ENCODE measurements at places on chromosomes 5 and 9. TPM values are rescaled to one million over a fixed set of nuclear protein-coding genes. Genes with fewer than 3 reads are reported as not detected.

GRCh38 chr9:6907772-6908381, 150.1 kb downstream of the KDM4C start:
- DNase-seq, result peak; percentile 54

Gene CTXN3
- 1.1 TPM for polyA plus RNA-seq

- no peak for DNase-seq
Observed at GRCh38 chr5:94113087-94113486, 371.7 kb upstream of the POU5F2 start.

- no peak for DNase-seq
Observed at GRCh38 chr5:93201061-93201460, 380.0 kb downstream of the NR2F1-AS1 start.

DNA sequence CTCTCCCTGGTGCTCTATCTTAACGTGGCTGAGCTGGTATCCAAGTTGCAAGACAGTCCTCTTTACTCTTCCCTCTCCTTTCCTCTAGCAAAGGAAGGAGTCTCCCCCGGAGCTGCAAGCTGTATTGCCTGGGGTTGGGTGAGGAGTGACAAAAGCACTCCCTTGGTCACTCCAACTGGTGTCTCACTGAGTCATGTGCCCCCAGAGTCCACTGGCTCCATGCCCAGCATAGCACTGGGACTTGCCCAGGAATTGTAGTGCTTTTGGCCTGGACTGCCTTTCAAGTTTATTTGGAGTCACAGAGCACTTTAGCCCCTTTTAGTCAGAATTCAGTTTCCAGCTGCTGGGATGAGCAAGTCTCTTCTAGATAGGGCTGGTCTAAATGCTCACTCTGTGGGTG, 82.6 kb upstream of the FST start:
- DNase-seq, result no peak

- DNase-seq, result no peak
Observed at GRCh38 chr9:85452841-85453240, 288.9 kb downstream of the AGTPBP1 start.

- DNase-seq, result no peak
Observed at GRCh38 chr5:59640411-59640810, 253.1 kb downstream of the PDE4D start.

Gene CRAT
- polyA plus RNA-seq, result 40.4 TPM

Gene HAVCR2
- polyA plus RNA-seq, result 2.7 TPM

- no peak for DNase-seq
Observed at GRCh38 chr5:60690326-60690725, 9.6 kb downstream of the DEPDC1B start.

DNA sequence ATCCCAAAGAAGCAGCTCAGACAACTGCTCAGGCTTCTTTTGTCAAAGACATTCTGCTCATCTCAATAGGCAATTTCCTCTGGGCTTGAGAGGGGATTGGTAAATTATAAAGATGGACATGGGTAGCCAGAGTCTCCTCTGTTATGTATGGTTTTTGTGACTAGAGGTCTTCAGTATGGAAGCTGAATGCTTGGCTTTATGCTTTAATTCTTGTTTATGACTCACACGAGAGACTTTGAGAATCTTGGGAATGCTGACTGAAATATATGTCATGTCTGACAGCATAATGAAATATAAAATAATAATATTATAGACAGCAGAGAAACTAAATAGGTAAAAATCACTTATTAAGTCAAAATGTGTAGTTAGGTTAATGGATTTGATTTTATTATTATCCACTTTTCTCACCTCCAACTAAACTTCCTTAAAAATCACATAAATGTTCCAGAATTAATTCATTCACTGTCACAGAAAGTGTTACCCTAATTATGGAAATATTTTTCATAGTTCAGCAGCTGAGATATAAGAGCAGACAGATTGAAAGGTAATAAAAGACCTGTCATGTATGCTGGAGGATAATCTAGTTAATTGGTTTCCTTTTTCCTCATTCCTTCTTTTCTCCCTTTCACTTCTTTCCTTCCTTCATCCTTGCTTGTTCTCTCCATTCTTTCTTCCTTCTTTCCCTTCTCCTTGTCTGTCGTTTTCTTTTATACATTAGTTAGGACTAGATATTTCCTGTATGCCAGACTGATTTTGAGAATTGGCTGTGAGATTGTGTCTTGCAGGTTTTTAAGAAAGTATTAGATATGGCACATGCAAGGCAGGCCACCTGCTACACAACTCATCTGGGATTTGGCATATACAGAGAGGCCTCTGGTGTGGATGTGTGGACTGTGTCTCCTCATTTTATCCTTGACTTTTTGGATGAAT, 1866.1 kb upstream of the NUDT12 start:
- DNase-seq, result no peak

GRCh38 chr5:9245071-9245470, 300.8 kb downstream of the SEMA5A start:
- no peak for DNase-seq

DNA sequence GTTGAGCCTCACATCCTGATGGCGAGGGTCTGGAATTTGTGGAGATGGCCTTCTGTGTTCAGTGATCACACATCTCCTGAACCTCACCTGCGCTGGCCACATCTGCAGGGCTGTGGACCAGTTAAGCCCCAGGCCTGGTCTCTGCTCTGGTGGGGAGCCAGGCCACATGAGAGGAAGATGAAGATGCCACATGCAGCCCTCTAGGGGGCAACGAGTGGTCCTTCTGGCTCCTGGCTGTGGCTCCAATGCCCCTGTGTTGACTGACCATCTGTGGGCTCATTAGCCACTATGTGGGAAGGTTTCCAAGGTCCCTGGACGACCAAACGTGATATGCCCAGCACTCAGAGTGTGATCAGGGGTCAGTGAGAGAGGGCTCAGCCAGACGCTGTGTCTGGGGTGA, 203.0 kb downstream of the HSPA4 start:
- DNase-seq, result no peak
